Inflammatory macrophage treated with lipopolysaccharide for 4 hours (primary cell): ENCODE measurements at places on chromosomes 2 and 18.

DNA sequence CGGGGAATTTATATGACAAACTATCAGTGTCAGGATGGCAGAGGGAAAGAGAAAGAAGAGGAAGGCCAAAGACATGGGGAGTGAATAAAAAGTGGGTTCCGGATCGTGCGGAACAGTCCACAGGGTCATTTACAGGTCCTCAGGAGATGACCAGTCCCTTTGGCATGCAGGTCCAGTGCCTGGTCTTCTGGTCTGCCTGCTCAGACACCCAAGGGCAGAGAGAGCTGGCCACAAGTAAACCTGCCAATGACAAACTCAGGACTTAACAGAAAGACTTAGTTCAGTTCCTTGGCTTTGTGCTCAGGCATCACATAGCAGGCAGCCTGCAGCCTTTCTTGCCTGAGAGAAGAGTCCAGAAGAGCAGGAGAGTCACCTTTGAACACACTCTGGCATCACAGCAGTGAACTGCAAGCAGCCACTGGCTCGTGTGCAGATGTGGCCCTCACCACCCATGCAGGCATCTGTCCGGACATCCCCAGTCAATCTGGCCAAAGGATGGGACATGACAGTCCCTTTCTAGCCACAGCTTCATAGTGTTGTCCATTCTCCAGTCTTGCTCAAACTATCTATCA, 14.0 kb downstream of the TMEM127 start:
- peak; percentile 62 for DNase-seq

DNA sequence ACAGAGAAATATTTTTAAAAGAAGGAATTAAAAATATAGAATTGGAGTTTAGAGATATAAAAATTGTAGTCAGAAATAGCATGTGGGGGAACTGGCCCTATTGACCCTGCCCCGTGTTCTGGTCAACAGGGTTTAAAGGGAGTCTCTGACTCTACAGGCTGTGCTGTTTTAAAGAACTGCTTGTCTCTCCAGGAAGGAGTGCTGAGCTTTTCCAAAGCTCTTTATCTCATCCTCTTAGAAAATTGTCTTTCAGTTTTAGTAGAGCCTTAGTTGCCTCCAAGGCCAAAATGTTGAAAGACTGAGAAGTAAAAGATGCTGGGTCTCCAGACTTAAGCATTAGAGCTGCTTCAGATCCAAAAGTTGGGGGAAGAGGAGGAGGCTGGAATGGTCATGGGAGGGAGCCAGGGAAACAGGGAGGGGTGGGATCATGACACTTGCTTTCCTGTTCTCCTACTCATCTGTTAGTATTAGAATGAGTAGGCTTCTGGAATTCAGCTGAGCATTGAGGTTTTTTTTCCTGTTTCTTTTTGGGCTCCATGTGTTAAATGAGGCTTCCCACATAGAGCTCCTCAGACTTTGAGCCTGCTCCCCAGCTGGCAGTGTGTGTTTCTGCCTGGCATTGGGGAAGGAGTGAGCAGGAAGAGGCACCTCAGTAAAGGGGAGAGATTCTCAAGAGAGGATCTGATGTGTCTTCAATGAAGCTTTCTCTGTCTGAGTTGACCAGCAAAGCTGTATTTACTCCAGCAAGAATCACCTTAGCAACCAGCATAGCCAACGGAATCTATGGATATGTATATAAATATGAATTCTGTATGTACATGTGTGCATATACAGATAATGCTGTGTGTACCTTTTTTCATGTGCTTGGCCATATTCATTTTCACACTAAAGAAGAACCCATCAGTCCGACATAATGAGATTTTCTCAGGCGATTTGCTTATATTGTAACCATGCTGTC, 186.8 kb upstream of the FBXO11 start:
- no peak for DNase-seq

DNA sequence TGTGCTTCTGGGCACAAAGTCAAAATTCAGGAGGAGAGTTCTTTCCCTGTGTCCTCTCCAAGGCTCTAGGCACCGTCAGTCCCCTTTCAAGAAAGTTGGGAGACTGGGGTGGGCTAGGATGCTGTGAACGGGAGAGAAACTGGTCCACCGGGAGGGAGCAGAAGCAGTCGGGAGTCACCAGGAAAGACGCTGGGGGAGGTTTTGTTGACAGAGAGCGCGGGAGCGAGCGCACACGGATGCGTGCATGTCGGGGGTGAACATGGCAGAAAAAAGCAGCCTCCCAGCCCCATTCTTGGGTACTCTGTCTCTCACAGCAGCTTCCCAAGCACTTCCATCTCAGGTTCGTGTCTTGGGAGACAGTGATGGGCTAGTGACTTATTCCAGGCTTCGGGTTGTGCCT, 97.1 kb upstream of the PXDN start:
- DNase-seq: no peak

- DNase-seq: no peak
These were observed 129.5 kb downstream of the SMAD7 start for GRCh38 chr18:48821251-48821590.

- DNase-seq: no peak
These were observed 84.5 kb downstream of the MSH2 start for GRCh38 chr2:47487498-47487875.

- DNase-seq: no peak
These were observed 89.7 kb upstream of the TTC39C start for GRCh38 chr18:23924813-23925212.

- no peak for DNase-seq
These were observed 235.0 kb downstream of the LOXHD1 start for GRCh38 chr18:46421973-46422551.

GRCh38 chr18:57015451-57015850, 131.4 kb upstream of the BOD1L2 start:
- DNase-seq: no peak
